PC-3 (cell line): ENCODE measurements at places on chromosomes 12 and 14.
A peak's percentile ranks its signal among the peaks of the same experiment; 100 is the strongest.

DNA sequence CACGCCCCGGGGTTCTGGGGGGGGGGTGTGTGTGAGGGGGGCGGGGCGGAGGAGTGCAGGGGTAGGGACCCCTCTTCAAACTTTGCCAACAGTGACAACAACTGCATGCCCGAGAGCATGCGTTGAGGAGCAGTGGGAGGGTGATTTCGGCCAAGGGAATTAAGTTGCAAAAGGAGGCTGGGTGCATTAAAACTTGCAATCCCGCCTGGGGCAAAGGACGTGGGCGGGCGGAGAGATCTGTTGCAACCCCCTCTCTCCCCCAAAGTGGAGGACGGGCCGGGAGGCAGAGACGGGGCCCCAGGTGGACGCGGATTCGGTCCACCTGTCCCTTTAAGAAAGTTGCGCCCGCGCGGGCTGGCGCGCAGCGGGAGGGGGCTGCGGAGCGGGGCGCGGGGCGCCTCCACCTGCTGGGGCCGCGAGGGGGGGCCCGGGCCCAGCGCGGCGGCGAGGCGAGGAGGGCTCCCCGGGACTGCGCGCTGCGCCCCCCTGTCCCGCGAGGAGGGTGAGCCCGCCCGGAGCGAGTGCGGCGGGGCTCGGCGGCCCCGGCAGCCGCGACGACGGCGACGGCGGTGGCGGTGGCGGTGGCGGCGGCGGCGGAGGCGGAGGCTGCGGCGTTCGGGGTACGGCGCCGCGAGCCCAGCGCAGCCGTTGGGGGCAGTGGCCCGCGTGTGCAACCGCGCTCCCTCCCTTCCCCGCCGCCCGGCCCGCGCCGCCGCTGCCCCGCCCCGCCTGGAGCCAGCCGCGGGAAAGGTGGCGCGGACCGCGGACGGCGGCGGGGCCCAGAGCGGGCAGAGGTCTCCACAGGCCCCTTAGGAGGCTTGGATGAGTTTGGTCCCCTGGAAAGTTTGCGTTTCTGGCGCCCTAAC is 530 bp upstream of the FOXN4 start:
- no peak for DNase-seq

- peak; percentile 66 for DNase-seq
Measured at GRCh38 chr14:101241807-101242278, 319.5 kb upstream of the DIO3 start.

DNA sequence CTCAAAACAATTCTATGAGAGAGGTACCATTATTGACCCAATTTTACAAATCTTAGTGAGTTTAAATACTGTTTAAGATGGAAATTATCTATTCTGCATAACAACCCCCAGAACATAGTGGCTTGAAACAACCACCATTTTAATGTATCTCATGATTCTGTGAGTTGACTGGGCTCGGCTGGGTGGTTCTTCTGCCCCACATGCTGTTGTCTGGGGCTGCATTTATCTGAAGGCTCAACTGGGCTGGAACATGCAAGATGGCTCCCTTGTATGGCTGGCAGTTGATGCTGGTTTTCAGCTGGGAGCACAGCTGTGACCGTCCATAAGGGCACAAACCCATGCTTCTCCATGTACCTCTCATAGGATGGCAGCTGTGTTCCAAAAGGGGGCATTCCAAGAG is 82.2 kb downstream of the DRAM1 start:
- no peak for DNase-seq

DNA sequence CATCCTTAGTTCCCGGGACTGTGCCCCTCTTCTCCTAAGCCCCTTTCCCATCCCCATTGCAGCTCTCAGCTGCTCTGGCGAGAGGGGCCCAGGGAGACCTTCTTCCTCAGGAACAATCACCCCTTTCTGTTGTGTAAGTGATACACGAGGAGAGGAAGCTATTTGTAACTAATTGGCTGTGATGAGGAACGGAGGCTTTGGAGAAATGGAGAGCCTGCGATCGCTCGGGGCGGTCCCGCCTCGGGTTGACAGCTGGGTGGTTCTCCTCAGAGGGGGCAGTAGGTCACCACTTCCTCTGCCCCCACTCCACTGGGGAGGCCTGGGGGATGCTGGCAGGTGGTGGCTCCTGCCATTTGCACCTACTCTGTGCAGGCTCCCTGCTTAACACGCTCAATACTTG is 6.6 kb upstream of the PGF start:
- DNase-seq, result no peak

- peak; percentile 65 for DNase-seq
Measured at GRCh38 chr12:39012870-39013269, 107.5 kb upstream of the CPNE8 start.
